ENCODE measurements at places on chromosomes 12 and 14. TPM values are rescaled to one million over a fixed set of nuclear protein-coding genes. Genes with fewer than 3 reads are reported as not detected.

Gene ZNF410
- 49.6 TPM for total RNA-seq

Gene TPPP2
- 0.47 TPM for total RNA-seq

DNA sequence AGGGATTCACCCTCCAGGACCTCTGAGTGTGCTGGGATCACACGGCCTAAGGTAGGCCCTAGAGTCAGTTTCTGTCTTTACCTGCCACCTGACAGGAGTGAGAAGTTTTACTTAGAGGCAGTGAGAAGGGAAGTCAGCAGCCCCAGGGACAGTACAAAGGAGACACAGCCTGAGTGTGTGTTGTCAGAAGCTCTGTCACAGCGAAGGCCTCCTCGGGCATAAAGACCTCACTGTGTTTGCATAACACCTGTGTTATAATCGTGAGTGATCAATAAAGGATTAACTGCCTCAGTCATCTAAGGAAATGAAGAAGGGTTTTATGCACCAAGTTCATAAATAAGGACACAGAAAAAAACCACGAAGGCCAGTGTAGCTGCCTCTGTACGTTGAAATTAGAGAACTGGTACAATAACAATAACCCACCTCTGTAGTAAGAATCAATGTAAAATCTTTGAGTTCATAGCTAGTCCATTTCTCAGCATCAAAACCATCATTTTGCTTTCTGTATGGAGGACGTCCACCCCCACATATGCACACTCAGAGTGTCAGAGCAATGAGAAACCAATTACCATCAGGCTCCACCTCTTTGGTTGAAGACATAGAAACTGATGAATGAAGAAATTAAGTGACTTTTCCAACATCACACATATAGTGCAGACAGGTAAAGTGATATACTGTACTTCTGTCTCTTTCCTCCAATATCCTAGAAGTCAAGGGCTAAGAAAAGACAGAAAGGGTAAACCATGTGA, 159.3 kb downstream of the DAD1 start:
- no peaks in the 10 kb centered on the region for H3K36me3 ChIP-seq
- no peak for DNase-seq
- H3K27ac ChIP-seq, result no peak overlapping the region

GRCh38 chr14:68509188-68509983, 283.5 kb downstream of the ZFP36L1 start:
- no peak overlapping the region for H3K4me3 ChIP-seq
- H3K36me3 ChIP-seq, result no peaks in the 10 kb centered on the region
- H3K27me3 ChIP-seq, result no peaks in the 10 kb centered on the region
- H3K4me1 ChIP-seq, result peaks cover 77% of the 10 kb centered on the region

DNA sequence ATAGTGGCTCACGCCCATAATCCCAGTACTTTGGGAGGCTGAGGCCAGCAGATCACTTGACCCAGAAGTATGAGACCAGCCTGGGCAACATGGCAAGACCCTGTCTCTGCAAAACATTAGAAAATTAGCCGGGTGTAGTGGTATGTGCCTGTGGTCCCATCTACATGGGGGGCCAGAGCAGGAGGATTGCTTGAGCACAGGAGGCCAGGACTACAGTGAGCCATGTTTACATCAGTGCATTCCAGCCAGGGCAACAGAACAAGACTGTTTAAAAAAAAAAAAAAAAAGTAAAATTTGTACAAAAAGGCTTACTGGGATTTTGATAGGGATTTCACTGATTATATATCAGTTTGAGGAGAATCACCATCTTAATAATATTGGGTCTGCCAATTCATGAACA, 7.8 kb downstream of the HCFC2 start:
- peaks cover 27% of the 10 kb centered on the region for H3K36me3 ChIP-seq
- H3K27me3 ChIP-seq, result no peaks in the 10 kb centered on the region
- H3K4me1 ChIP-seq, result no peaks in the 10 kb centered on the region
- H3K4me3 ChIP-seq, result no peak overlapping the region

- H3K27me3 ChIP-seq, result peaks cover 2% of the 10 kb centered on the region
- peaks cover 8% of the 10 kb centered on the region for H3K4me1 ChIP-seq
- DNase-seq, result no peak
- H3K27ac ChIP-seq, result no peak overlapping the region
- no peak overlapping the region for H3K4me3 ChIP-seq
- no peaks in the 10 kb centered on the region for H3K36me3 ChIP-seq
These were observed 12.5 kb downstream of the CFAP54 start for GRCh38 chr12:96501908-96502307.
